ENCODE measurements at places on chromosomes 5 and 9.

DNA sequence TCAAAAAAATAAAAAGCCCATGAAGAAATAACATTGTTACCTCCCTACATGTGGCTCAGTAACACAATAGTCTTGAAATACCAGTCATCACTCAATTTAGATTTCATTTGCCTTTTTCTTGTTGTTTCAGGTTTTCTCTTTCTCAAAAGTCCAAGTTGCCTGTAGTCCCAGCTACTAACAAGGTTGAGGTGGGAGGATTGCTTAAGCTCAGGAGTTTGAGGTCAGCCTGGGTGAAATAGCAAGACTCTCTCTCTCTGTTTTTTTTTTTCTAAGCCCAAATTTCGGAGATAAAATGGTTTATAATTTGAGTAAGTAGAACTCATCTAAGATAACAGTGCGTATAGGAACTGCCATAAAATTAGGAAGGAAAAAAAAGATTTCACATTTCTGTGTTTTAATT is 17.5 kb upstream of the NDUFS4 start:
- no peak for DNase-seq

DNA sequence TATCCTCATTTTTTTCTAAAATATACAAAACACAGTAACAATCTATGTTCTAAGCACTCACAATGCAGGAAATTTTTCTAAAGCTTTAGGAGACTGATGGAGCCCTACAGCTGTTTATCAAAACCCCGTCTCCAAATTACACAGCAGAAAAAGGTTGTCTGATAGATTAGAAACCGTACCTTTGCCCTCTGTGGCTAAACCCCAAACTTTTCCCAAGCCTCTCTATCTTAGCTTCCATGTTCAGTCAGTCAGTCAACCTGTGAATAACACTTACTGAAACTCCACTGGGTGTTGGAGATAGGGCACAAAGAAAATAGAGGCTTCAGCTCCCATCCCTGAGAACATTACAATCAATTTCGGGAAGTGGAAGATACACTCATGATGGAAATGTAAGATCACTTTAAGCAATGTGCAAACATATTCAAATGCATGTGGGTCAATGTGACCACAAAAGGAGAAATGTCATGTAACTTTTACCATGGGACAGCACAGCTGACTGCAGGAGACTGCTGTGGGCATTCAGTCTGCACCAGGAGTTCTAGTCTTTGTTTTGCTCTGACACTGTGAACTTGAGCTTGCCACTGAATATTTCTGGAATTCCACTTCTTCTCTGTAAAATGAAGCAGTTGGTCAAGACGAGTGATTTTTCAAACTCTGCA is 279.5 kb upstream of the PIK3R1 start:
- no peak for DNase-seq

- DNase-seq: no peak
Observed at GRCh38 chr5:176733406-176734262, 76.7 kb upstream of the UNC5A start.

DNA sequence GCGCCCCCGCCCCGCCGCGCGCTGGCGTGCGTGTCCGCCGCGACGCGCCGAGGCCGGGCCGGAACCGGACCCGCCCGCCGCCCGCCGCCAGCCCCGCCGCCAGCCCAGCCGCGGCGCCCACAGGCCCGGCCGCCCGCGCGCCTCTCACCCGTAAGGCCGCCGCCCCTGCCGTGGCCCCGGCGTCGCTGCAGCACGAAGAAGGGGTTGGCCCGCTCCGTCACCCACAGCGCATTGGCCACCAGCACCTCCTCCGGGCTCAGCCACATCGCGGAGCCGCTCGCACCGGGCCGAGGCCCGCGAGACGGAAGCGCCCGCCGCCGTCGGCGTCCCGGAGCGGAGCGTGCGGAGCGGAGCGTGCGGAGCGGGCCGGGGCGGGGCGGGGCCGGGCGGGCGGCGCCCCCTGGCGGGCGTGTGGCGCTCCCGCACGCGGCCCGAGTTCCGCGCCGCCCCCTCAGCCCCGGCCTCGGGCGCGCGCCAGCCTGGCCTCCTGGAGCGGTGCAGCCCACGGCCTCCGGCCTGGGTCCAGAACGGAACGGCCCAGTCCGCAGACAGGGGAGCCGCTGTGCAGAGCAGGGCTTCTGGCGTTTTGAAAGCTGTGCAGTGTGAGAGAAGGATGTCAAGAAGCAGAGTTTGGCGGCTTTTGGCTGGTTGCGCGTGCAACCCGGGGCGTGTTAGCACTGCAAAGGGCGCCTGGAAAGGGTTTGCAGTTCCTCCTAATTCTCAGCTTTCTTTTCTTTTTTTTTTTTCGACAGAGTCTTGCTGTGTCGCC is at the start of gene TBC1D9B:
TSS of gene TBC1D9B (minus strand) at position 342 of the 769 bp plus-strand sequence. CDS start at position 266, 76 bp downstream.
- peak; percentile 89 for DNase-seq

- no peak for DNase-seq
Observed at GRCh38 chr5:157166214-157167213, at the start of gene GARIN3. Gene GARIN3 (minus strand): TSS chr5:157166264. CDS start chr5:157166168, 96 bp downstream.

GRCh38 chr5:72191404-72191803 is 84.1 kb downstream of the MAP1B start:
- no peak for DNase-seq

DNA sequence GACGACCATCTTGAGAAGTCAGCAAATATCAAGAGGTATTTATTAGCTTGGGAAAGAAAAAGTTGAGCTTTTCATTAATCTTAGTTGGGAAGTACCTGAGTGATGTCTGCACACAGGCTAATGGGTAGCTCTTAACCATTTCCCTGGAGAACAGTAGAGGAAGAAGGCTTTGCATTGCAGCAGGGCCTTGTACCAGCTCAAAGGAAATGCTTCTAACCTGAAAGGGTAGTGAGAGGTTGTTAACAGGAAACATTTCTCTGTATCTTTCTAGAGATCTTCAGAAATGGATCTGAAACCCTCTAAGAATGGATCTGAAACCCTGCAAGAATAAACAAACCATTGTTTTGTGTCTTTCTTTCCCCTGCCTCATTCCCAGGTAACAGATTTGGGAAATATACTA is 393.3 kb downstream of the PLK2 start:
- DNase-seq: no peak

- no peak for DNase-seq
Observed at GRCh38 chr5:163565492-163565891, 60.1 kb downstream of the MAT2B start.

DNA sequence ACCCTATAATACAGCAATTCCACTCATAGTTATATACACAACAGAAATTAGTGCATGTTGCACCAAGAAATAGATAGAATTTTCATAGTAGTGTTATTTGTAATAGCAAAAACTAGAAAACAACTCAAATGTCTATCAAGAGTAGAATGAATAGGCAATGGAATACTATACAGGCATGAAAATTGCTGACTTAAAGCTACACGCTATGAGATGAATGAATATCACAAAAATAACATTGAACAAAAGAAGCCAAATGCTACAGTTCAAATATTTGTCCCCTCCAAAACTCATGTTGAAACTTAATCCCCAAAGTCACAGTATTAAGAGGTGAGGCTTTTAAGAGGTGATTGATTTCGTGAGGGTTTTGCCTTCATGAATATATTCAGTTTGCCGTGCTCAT is 215.1 kb downstream of the FRMD3 start:
- DNase-seq: no peak

- DNase-seq: no peak
Observed at GRCh38 chr5:5492087-5492933, 69.8 kb downstream of the ICE1 start.

DNA sequence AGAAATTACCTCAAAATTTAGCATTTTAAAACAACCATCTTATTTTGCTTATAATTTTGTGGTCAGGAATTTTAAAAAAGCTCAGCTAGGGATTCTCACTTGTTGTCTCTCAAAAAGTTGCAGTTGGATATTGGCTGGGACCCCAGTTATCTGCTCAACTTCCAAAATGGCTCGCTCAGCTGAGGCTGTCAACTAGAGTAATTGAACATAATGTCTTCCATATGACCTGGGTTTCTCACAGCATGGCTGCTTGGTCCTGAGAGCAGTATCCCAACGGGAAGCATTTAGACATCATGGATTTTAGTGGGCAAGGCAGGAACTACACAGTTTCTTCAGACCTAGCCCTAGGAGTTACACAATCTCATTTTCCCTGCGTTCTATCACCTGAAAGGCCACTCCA is 63.6 kb upstream of the SPEF2 start:
- DNase-seq: no peak

GRCh38 chr9:90942555-90942954 is 140.9 kb downstream of the SYK start:
- no peak for DNase-seq

DNA sequence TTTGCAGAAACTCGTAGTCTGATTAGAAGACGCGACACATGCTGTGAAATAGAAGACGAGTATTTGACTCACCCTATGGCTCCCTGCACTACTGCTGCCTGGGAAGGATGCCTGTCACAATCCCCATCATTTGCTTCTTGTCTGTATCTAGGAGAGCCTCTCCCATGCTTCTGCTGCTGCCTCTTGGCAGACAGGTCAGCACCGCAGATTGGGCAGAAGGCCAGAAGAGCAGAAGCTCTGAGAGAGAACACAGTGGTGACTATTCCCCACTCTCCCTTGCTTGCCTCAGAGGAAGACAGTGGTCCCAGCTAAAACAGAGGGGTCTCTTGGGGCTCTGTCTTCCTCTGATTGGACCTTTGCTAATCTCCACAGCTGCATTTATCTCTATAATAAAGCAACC is 84.0 kb upstream of the SMIM32 start:
- no peak for DNase-seq

DNA sequence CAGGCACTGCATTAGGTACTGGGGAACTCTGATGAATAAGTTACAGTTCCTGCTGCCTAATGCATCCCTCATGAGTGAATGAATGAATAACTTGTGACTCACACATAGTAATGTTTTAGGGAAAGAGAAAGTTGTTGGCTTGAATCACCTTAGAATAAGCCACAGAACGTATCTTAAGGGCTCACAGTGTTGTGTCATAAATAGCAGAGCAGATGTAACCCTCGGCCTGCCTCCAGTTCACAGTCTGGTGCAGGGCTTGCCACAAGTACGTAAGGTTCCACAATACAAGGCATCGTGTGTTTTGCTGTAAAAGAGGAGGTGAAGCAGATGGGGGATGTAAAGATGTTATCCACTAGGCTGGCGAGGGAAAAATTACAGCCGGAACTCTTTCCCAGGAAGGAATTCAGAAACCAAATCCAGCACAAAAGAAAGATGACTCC is 218.7 kb downstream of the TRPM3 start:
- no peak for DNase-seq

GRCh38 chr9:4235420-4235819 is 64.4 kb downstream of the GLIS3 start:
- DNase-seq: no peak

All from right kidney (tissue), 9 donors.